ENCODE measurements at places on chromosomes 4 and X.

GRCh38 chrX:23732704-23733103, 10.4 kb downstream of the ACOT9 start:
- DNase-seq = no peak

- DNase-seq = no peak
These were observed 293.2 kb upstream of the PRPS2 start for GRCh38 chrX:12497832-12498591.

- no peak for DNase-seq
These were observed 143.7 kb downstream of the NEXMIF start for GRCh38 chrX:74781507-74782034.

DNA sequence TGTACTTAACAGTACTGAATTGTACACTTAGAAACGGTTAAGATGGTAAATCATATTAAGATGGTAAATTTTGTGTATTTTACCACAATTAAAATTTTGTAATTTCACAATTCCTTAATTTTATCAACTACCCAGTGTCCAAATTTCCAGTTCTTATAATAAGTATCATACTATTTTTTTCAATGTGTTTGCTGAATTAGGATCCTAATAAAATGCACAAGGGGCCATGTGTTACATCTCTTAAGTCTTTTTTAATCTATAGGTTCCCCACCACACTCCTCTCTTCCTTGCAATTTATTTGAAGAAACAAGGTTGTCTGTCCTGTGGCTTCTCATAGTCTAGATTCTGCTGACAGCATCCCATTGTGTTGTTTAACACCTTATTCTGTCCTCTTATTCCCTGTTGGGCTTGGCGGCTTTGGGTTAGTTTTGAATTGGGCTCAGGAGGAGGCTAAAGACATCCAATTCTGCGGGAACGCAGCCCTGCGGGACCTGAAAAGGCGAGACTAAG, 533 bp upstream of the SYAP1 start:
- no peak for DNase-seq

GRCh38 chr4:35463251-35463952, 780.9 kb downstream of the ARAP2 start:
- DNase-seq = no peak

DNA sequence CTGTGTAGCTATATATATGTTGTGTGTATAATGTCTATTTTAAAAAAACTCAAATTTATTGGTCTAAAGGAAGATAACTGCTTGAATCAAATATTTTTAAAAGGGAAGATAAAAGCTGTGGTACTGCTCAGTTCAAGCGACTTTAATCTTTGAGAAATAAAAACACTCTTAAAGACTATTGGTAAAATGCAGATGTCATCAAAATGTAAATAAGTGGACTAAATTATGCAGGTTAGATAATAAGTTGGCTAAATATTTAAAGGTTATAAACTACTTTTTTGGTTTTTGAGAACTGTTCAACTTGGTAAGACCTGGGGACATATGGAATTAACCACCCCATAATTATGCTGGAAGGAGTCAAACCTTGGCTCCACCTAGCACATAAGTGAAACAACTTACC, 144.7 kb upstream of the ITM2A start:
- no peak for DNase-seq
